Hematopoietic multipotent progenitor cell (in vitro differentiated cells): ENCODE measurements at places on chromosomes 3 and 15.
A peak's percentile ranks its signal among the peaks of the same experiment; 100 is the strongest.

- peak; percentile 48 for DNase-seq
These were observed 18.2 kb downstream of the KLHL6 start for GRCh38 chr3:183537295-183537730.

- DNase-seq, result peak; percentile 30
These were observed 2.0 kb downstream of the FOXP1 start for GRCh38 chr3:71581457-71582035.

DNA sequence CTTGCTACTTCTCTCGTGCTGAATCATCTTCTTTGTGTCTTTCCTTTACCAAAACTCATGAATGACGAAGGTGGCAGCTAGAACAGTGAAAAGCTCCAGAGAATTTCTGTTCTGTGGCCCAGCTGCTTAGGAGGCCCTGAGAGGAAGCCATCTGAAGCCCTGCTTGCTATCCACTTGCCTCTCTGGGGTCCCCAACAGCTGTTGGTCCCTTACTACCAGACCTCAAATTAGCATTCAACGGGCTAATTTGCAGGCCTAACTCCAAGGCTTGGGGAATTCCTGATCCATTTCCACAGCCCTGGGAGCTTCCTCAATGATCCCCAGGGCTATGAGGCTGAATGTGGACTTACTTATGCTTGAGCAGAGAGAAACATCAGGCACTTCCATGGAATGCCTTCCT is 37.5 kb upstream of the FSTL1 start:
- no peak for DNase-seq

DNA sequence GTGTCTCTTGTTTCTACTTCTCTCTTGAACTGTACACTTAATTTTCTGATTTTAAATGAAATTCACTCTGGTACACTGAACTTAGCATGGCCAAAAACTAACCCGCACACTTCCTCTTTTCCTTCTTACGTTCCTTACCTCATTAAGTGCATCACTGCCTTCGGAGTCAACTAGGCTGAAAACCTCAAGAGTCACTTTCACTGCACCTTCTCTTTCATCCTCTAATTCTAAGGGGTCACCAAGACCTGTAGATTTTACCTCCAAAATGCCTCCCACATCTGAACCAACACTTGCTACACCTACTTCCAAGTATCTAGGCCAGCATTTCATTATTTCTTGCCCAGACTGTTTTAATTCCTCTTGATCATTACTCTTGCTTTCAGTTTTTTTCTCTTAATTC is 6.6 kb downstream of the CBLB start:
- DNase-seq, result peak; percentile 33

GRCh38 chr3:86388820-86389219 is 602.1 kb downstream of the VGLL3 start:
- DNase-seq, result no peak

DNA sequence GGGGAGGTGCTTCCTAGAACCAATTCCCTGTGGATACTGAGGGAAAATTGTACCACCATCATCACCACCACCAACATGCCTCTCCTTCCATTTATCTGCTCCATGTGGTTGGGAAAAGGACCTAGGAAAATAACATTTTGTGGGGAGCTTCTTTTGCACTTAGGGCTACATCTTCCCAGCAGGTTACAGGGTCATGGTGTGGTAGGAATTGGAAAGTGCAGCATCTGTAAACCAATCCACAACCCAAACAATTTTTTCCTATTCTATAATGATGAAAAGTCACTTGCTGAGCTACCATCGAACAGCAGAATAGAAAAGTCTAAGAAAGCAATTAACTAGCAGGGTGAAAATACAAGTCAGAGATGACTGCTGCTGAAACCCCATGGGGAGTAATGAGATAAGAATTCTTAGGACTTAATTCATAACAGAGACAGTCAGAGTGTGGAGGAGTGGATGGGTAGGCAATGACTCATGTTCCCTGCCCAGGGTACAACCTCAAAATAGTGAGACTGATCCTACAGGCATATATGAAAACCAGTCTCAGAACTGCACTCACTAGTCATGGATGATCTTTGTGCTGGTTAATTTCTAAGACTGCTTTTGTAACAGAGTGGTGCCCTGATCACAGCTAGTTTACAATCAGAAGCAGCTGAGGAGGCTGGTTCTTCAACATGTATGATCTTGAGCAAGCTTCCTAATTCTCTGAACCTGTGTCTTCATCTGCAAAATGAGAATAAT is 38.1 kb upstream of the LEKR1 start:
- DNase-seq, result no peak

- DNase-seq, result no peak
These were observed 20.0 kb downstream of the RTP3 start for GRCh38 chr3:46517784-46518181.
